Kidney tubule cell (primary cell): ENCODE measurements at places on chromosomes 4 and X.

GRCh38 chrX:40096395-40097091 lies 1.2 kb downstream of the BCOR start:
- peak; percentile 60 for DNase-seq

DNA sequence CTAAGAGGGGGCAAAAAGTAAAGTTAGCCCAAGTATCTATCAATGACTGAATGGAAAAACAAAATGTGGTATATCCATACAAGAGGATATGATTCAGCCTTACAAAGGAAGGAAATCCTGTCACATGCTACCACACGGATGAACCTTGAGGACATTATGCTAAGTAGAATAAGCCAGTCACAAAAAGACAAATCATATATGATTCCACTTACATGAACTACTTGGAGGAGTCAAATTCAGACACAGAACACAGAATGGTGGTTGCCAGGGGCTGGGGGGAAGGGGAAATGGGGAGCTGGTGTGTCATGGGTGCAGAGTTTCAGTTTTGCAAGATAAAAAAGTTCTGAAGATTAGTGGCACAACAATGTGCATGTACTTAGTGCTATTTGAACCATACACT lies 101.8 kb downstream of the SH3KBP1 start:
- DNase-seq: no peak

DNA sequence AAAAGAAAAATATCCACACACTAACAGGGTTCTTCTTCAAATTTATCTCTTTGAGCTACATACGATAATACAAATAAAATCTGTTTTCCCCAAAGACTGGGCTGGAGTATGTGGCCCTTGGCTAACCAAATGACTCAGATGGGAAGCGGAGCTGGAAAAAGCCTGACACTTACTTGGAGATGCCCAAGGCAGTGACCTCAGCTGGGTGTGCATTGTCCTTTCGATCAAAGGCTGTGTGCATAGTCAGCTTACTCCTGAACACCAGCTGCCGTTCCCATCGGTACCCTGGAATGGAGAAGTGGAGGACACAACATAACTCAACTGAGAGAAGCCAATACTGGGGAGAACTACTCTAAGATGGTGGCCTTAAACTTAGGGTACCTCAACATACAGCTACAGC lies 95.1 kb downstream of the CDS1 start:
- no peak for DNase-seq

DNA sequence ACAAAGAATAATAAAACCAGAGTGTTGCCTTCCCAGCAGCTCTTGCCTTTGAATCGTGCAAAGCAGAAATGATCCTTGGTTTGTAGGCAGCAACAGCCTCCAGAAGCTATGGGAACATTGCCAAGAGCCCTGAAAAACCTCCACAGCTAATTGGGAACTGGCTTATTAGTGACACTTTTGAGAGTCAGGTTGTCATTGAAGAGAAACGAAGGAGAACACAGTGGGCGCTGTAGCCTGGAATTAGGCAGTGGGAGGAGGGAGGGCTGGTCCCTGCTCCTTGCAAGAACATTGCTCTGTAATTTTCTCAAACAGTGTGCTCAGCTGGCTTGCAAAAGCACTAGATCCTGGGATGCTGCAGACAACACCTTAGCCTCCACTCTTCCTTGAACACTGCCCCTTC lies 331.5 kb upstream of the EMCN start:
- no peak for DNase-seq

DNA sequence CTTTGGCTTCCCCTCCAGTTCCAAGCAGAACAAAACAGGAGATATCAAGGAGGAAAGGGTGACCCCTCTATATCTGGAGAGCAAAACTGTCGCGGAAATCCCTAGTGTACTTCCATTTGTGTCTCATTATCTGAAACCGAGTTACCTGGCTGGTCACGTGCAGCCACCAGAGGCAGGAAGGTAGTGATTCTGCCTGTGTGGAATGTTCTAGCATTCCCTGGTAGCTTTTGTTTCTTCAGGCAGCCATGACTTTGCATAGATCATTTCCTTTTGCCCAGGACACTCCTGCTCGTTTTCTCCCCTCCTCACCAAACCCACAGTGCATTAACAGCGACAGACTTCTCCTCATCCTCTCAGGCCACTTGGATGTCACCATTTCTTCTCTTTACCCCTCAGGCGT lies 107.9 kb downstream of the PTTG2 start:
- DNase-seq: peak; percentile 57

GRCh38 chr4:7358100-7358735 lies 76.5 kb downstream of the PSAPL1 start:
- DNase-seq: peak; percentile 93
